ENCODE measurements at places on chromosomes 4 and X. TPM values are rescaled to one million over a fixed set of nuclear protein-coding genes. Genes with fewer than 3 reads are reported as not detected.

- DNase-seq = no peak
Measured at GRCh38 chrX:65740909-65741308, 73.5 kb downstream of the MSN start.

CDX4 gene
- total RNA-seq = not detected

GPC4 gene
- not detected for total RNA-seq

SPANXN3 gene
- not detected for total RNA-seq

- no peak for DNase-seq
Measured at GRCh38 chr4:73533515-73534422, 52.2 kb downstream of the AFM start.
